DMS79 (cell line): ENCODE measurements at places on chromosomes 4 and X.
A peak's percentile ranks its signal among the peaks of the same experiment; 100 is the strongest.

GRCh38 chr4:184860018-184860779, 34.4 kb upstream of the ACSL1 start:
- no peak for DNase-seq

- DNase-seq: no peak
Observed at GRCh38 chr4:95432466-95432865, 116.3 kb downstream of the UNC5C start.

GRCh38 chrX:3771766-3772165, 58.3 kb upstream of the PRKX start:
- DNase-seq: no peak

- no peak for DNase-seq
Observed at GRCh38 chr4:159545556-159545955, 442.7 kb downstream of the RAPGEF2 start.

GRCh38 chr4:56424697-56425514, 10.5 kb downstream of the PPAT start:
- no peak for DNase-seq

DNA sequence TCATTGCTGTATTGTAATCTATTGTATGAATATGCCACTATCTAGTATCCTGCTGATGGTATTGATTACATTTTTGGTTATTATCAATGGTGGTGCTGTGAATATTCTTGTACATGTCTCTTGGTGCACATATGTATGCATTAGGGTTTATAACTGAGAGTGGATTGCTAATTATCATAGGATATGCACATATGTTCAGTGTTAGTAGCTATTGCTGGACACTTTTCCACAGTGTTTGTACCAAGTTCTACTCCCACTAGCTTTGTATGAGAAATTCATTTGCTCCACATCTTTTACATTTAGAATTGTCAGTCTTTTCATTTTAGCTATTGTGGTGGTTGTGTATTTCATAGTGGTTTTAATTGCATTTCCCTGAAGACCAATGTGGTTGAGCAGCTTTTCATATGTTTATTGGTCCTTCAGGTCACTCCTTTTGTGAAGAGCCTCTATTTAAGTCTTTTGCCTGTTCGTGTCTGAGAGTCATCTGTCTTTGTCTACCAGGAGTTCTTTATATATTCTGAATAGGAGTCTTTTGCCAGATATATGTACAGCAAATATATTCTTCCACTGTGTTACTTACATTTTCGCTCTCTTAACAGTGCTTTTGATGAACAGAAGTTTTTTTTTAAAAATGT, 87.1 kb downstream of the TBC1D19 start:
- DNase-seq: no peak

DNA sequence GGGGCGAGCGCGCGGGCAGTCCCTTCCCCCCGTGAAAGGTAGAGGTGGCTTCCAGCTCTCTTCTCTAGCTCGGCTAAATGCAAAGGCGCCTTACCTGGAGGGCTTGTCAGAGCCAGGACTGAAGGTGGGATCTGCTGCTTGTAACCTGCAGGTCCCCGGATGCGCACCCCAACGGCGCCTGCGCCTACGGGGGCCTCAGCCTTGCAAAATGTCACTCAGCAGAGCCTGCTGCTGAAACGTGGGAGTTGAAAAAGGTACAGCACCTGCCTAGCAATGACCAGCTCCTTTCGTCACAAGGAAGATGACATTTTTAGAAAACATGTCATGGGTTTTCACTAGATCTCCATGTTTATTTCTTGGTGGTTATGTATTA, 583 bp downstream of the ABHD18 start:
- peak; percentile 45 for DNase-seq

- no peak for DNase-seq
Observed at GRCh38 chr4:5030221-5030620, 11.0 kb upstream of the CYTL1 start.
